ENCODE measurements at places on chromosomes 1 and 21.

GRCh38 chr1:170221031-170221430, 75.3 kb downstream of the NTMT2 start:
- no peak for DNase-seq

DNA sequence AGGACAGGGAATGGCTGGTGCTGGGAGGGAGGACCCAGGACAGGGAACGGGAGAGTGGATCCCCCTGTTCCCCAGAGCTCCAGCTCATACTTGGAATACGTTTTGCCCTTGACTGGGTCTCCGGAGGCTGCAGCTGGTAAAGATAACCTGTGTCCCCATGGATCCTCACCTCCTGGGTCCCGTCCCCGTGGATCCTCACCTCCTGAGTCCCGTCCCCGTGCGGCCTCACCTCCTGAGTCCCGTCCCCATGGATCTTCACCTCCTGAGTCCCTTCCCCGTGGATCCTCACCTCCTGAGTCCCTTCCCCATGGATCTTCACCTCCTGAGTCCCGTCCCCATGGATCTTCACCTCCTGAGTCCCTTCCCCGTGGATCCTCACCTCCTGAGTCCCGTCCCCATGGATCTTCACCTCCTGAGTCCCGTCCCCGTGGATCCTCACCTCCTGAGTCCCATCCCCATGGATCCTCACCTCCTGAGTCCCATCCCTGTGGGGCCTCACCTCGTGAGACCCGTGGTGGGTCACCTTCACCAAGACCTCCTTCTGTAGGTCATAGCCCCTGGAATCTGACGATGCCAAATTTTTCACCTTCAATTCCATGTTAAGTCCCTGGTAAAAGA, 61.4 kb downstream of the SCCPDH start:
- no peak for DNase-seq

GRCh38 chr1:203597331-203598090, 29.1 kb upstream of the ATP2B4 start:
- DNase-seq = no peak

DNA sequence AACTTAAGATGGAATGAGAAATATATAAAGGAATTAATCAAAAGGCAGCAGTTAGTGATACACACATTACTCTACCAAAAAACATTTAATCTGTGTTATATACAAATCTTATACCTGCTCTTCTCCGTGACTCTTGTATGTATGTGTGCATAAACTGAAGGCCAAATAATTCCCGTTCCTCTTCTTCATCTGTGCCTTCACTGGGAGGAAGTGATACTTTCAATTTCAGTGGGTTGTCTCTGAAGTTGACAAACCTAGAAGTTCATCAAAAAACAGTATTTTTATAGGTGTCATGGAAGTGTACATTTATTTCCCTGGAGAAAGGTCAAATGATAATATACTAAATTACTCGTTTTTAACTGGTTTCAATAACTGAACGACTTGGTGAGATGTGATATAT, 19.3 kb downstream of the TRMT13 start:
- no peak for DNase-seq

- DNase-seq = no peak
Observed at GRCh38 chr1:53166912-53167311, 24.5 kb upstream of the SLC1A7 start.

GRCh38 chr1:68442822-68443556, 6.8 kb downstream of the RPE65 start:
- no peak for DNase-seq

GRCh38 chr1:61807606-61808140, 65.4 kb downstream of the PATJ start:
- DNase-seq = no peak

- DNase-seq = no peak
Observed at GRCh38 chr1:167829868-167830267, 84.1 kb downstream of the ADCY10 start.

DNA sequence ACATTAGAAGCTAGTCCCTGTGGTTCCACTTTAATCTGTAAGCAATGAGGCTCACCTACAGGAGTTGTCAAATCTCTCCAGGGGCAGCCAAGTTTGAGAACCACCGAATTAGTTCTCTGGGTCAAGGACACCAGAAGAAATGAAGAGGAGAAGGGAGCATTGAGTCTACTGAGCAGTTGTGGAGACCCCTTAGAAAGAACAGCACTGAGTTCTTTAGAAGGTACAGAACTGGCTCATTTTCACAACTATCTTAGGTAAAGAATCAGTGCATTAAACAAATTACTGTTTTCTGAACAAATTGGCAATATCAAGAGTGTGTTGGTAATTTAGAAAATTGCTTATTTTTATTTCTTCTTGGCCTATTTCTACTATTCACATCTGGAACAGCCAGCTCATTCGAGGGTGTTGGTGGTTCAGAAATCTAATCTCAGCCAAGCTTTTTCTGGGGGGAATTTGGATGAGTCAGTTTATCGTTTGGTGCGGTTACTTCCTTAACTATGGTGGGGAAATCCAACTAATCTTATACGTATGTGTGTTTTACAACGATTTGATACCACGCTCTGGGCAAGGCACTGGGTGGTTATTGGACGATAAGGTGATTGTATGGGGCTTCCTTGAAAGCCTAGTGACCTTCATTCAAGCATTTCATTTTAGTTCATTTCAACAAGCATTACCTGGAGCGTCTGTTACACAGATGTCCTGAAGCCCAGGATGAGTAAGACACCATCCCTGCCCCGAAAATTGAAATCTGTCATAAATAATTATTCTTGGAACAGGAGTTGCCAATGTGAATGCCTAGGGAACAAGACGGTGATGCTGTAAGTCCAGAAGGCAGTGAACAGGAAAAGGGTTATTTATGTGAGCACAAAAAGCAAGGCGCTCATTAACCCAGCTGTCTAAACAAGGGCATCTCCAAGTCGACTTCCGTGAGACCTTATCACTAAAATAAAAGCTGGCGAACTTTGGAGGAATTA, 52.0 kb upstream of the TMPRSS2 start:
- DNase-seq = no peak

DNA sequence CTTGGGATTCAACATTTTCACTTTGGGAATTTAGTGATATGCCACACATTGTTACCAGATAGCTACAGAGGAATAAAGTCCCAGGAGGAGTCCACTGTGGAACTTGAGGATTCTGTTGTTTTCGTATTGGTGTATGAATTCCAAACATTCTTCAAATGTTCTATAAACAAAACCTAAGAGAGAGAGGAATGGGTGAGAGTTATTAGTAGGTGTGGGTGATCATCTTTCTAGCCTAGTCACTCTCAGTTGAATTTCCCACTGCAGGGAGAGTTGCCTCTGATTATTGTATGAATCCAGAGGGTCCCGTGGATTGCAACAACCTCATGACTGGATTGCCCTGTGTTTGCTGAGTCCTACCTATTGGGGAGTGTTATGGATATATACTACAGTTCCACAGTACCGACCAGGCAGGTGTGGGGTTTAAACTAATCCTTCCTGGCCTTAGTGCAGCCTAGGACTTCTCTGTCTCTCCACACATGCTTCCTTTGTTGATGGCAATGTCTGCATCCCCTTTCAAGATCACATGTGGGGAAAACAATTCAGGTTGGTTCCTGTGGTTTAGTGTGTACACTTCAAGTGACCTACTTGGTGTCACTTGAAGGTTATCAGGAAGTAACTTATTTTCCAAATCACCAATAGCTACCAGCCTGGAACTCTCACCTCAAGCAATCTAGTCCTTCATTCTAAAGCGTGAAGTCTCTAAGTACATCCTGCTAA, 91.8 kb downstream of the ADCY10 start:
- no peak for DNase-seq
